ENCODE measurements at places on chromosomes 2 and 18.

- DNase-seq, result no peak
These were observed 12.8 kb upstream of the FSHR start for GRCh38 chr2:49167131-49167530.

DNA sequence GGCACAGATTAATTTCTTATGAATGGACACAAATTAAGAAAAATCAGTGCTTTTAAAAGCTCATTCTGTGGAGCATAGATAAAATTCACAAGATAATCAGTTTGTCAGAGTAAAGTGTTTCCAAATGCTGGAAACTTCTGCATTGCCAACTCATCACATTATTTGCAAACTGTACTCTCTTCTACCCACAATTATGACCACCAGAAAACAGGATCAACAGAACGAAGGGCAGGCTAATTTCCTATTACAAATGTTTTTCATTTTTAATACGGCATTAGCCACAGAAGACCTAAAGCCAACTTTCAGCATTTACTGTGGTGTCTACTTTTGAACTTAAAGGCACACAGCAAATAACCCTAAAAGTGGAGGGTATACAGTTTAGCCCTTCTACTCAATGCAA is 6.0 kb downstream of the IRS1 start:
- DNase-seq, result no peak

GRCh38 chr18:2654169-2654927 is 1.2 kb upstream of the SMCHD1 start:
- no peak for DNase-seq

- DNase-seq, result no peak
These were observed 689.4 kb upstream of the FANCL start for GRCh38 chr2:58930537-58930936.

DNA sequence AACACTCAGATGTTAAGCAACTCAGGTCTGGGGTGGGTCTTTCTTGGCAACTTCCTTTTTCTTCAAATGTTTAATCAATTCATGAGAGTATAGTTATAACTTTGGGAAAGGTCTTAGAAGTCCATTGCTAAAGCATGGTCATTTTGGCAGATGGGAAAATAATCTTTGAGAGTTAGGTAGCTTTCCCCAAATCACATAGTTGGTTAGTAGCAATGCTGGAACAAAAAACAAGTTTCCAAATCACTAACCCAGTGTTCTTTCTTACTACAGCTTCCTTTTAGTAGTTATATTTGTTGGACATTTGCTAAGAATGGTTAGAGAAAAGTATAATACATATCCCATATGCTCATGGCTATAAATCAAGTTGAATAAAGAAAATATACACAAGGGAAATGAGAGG is 185.2 kb upstream of the SLC14A2 start:
- DNase-seq, result no peak

DNA sequence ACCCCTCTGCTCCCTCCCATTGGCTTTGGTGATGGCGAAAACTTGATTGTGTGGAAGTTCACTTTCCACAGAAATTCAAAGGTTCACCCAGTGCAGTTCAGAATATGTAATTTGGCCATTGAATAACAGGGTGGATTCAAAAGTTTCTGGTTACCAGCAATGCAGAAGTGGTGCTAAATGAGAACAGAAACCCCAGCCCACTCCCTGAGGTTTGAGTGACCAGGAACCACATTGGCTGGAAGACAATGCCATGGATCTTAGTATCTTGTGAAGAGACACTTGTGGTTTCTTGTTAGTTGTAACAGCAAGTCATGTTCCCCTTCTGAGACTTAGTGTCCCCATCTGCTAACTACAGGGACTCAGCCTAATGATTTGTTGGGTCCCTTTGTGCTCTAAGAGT is 49.8 kb downstream of the QPCT start:
- no peak for DNase-seq

- DNase-seq, result no peak
These were observed 59.0 kb downstream of the HNMT start for GRCh38 chr2:138023298-138023697.

DNA sequence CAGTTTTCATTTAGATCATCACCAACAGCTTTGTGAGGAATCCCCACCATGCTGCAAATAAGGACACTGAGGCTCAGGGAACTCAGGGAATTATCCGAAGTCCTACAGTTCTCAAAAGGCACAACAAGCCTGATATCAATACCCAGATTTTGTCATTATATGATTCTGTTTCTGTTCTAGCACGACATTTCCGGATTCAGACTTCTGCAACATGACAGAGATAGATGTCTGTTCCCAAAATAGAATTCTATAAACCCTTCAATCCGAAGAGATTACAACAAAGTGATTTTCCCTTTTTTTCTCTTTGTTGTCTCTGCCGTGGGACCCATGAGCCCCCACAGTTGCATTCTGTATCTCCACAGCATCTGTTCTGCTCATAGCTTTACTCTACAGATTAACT is 72.0 kb downstream of the DOCK10 start:
- no peak for DNase-seq

- no peak for DNase-seq
These were observed 324.3 kb upstream of the PKDCC start for GRCh38 chr2:41723526-41723925.

GRCh38 chr2:98558852-98559530 is 49.3 kb downstream of the COA5 start:
- DNase-seq, result no peak

DNA sequence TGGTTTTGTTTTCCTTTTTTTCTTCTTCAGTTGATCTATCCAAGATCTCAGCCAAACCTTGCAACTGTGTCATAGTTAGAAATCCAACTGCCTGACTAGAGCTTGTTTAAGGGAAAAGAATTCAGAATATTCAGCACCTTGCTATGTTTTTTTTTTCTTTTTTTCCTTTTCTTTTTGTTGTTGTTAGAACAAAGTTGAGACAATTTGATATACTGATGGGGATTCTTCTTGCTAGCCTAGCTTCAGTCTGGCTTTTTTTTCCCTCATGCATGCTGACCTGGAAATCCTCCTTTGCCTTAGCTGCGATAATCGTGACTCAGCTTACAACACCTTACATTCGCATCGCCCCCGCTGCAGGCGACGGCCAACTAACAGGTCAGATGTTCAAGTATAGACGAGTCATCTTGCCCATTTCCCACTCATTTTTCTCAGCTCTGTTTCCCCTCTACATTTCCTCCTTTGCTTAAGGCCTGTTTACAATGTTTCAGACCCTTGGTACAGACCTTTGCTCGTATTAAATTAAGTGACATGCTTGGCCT is 487.2 kb upstream of the RAB12 start:
- no peak for DNase-seq

- DNase-seq, result no peak
These were observed 37.5 kb downstream of the EIF4E2 start for GRCh38 chr2:232588031-232588430.

- DNase-seq, result no peak
These were observed 104.3 kb upstream of the DAPL1 start for GRCh38 chr2:158690823-158691222.

DNA sequence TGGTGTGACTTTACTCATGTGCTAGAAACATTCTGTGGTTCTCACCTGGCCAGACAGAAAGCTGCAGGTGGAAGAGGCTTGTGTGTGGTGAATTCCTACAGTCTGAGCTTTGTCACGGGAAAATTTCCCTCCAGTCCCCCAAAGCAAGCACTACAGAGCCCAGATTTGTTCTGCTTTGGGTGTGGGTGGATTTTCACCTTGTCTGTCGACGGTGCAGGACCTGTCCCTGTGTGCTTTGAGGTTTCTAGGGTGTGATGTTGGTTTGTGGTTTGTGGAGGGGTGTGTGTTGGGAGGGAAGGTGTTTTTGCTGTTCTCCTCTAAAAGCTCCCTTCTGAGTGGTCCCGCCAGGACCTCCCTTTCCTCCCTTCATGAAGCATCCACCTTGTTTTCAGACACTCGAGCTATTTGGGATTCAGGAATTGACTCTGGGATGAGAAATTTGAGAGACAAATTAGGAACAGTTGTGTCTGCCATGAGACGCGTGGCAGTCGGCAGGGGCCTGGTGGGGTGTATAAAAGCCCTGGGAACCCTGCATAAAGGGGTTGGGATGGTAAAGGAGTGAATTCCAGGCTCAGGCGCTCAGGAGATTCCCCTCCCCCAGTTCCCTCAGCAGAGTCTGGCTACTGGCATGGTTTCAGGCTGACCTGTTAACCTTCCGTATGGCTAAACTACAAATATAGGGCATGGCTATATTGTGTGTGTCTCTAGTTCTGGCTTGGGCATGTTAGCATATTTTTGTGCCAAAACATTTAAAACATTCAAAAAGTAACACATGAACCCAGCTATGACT is 65.5 kb downstream of the DGKD start:
- no peak for DNase-seq

DNA sequence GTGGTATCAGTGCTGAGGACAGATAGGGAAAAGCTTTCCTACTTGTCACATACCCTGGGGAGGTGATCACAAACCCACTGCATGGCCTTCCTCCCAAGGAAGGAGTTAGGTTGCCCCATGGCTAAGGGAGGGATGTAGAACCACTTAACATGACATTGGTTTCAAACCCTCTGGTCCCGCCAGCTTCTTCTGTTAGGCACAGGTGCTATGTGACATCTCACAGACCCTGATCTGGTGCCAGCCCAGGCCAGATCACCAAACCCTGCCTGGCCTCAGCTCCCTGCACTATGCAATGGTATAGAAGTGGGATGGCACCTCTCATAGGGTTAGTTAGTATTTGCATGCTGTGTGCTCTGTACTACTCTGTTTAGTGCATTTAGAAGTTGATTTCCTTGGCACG is 58.0 kb downstream of the TCF7L1 start:
- no peak for DNase-seq

- no peak for DNase-seq
These were observed at the start of gene SKOR2 for GRCh38 chr18:47251289-47252120. TSS of gene SKOR2 (minus strand) at chr18:47251660. CDS start at chr18:47249183, 2,477 bp downstream.

DNA sequence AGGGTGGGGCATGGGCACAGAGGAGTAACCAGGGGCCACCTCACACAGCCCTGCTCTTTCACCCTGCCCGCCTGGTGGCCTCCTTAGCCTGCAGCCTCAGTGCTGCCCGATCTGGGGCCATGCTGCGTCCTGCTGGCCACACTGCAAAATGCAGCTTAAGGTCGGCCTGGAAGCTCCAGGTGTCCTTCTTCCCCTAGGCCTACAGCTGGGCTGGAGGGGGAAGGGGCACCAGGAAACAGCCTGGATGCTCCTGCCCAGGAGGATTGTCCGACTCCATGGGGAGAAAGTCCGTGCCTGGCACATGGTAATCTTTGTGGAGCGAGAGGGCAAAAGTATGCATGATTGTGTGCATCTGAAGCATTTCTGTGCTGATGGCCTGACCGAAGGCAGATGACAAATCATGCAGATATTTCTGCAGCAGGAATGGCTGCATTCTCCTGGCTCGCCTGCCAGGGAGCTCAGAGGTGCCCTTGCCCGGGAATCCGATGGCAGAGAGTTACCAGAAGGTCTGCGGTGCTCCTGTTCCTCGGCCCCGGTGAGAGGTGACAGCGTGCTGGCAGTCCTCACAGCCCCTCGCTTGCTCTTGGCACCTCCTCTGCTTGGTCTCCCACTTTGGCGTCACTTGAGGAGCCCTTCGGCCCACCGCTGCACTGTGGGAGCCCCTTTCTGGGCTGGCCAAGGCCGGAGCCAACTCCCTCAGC is 12.8 kb upstream of the ALPP start:
- no peak for DNase-seq

GRCh38 chr2:28687171-28687570 is 64.5 kb upstream of the PPP1CB start:
- no peak for DNase-seq

DNA sequence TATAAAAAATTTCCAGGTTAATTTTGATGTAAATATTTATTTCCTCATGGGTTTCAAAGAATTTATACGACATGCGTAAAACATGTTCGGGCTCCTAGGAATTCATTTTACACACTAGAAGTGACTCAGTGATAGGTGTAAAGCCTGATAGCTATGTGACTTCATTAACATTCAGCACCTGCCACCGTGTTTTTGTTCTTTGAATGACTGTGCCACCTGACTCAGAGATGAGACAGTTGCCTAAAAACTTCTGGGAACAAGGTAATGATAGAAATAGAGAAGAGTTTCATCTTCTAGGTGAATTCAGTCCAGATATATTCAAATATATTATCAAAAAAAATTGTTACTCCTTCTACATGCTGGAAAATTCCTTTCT is 10.0 kb downstream of the IL1R2 start:
- no peak for DNase-seq

DNA sequence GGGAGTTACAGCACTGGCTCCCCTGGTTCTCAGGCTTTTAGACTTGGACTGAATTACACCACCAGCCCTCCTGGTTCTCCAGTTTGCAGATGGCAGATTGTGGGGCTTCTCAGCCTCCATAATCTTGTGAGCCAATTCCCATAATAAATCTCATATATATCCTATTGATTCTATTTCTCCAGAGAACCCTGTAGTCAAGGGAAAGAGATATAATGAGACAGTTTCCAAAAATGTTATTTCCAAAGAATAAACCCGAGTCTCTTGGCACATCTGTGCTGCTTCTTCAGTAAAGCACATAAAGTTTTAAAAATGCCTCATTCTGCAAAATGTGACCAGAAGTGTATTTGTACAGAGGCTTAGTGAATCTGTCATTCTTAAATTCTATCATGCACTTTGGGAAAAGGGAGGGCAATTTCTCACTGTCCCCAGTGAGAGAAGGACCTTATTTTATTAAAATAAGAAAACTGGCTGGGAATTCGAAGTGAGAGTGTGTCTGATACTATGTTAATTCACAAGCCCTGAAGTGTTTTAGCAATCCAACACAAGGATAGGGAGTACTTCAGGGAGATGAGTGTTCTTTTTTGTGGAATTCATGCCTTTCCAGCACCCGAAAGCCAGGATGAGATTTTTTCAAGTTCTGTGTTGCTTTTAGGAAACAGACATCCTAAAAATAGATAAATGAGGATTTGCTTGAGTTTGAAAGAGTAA is 282.4 kb upstream of the CHAC2 start:
- no peak for DNase-seq

DNA sequence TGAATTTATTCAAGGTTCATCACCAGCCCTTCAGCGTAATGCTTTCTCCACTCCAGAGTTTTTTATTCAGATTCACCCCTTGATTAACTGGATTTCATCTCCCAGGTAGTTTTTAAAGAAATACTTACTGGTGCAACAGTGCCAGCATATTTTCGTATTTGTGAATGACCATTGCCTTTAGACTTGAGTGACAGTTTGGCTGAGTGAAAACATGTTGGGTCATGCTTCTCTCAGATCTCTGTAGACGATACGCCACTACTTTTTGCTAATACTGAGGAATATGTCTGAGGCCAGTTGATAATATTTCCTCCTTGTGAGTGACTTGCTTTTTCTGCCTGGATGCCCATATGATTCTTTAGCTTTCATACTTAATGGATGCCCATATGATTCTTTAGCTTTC is 51.5 kb downstream of the CYP26B1 start:
- no peak for DNase-seq

DNA sequence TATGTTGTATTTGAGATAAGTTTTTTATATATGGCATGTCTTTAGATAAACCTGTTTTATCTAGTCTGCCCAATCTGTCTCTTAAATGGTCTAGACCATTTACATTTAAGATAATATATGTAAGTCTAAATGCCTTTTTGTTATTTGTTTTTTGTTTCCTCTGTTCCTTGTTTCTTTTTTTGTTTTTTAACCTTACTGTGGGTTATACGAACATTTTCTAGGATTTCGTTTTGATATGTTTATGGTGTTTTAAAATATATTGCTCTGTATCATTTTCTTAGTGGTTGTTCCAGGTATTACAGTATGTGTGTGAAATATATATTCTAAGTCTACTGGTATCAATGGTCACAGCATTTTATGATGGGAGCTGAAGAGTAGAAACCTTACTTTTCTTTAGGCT is 13.3 kb downstream of the BCL2L11 start:
- DNase-seq, result no peak

GRCh38 chr18:67776929-67777328 is 260.4 kb upstream of the DSEL start:
- DNase-seq, result no peak
